Left renal pelvis (tissue), 4 donors: ENCODE measurements at places on chromosomes 2 and 18.

GRCh38 chr2:86284987-86285386 is 52.4 kb downstream of the REEP1 start:
- DNase-seq = no peak

DNA sequence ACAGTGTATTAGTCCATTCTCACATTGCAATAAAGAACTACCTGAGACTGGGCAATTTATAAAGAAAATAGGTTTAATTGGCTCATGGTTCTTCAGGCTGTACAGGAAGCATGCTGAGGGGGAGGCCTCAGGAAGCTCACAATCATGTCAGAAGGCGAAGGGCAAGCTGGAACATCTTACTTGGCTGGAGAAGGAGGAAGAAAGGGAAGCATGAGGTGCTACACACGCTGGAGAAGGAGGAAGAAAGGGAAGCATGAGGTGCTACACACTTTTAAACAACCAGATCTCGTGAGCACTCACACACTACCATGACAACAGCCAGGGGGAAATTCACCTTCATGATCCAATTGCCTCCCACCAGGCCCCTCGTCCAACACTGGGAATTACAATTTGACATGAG is 95.3 kb upstream of the FAM110C start:
- no peak for DNase-seq

DNA sequence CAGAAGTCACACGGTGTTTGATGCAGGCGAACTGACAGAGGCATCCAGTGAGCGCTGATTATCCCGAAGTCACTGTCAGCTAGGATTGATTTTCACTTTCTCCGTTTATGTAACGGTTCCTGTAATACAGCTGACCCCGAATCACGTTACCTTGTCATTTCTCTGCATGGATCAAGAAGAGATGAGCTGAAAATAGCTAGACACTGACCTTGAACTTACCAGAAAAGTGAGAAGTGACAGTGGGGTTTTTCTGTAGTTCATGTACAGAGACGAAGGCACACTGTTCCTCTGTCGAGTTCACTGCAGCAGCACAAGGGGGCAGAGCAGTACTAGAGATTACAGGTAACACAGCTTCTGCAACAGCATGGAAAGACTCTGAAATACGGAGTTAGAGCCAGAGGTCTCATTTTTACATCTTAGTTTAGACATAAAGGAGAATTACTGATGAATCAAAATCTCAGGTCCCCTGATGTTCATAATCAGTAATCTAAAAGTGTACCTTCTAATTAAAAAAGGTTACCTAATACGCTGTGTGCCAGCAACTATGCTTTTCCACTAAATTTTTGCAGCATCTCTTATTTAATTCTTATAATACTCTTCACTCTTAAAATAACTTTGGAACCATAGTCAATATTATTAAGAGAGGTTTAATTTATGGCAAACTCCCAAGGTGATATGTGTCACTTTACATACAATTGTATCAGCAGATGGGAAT is 33.1 kb downstream of the ARHGAP15 start:
- DNase-seq = peak; percentile 25

- no peak for DNase-seq
Observed at GRCh38 chr2:235563056-235563910, 69.4 kb downstream of the AGAP1 start.

DNA sequence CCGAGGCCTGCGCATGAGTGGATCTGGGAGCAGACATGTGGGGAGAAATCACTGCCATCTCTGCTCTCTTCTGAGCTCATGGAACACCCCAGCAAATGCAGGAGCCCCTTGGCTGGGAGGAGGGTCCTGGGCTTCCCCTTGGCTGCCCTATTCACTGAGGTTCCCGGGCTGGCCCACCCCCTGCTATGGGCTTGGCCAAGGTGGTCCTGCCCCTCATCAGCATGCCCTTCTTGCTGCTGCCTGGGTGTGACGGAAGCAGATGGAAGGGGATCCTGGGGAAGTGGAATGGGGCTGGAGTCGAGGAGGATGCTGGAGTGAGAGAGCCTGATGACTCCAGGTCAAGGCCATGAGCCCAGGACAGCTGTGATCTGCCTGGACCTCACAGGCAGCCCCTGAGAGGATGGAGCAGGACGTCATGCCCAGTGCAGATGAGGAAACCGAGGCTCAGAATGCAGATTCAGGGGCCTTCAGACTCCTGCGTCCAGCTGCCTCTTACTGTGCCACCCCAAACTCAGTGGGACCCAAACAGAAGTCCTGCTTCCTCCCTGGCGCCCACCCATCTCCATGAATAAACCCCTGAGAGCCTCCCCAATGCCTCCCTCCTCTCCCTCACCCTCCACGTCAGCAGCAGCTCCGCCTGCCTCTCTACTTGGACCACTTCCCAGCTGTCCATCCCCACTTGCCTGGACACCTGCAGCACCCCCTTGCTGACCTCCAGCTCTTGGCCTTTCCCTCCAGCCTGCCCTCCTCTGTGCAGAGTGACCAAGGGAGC is 4.0 kb downstream of the SNED1 start:
- no peak for DNase-seq

DNA sequence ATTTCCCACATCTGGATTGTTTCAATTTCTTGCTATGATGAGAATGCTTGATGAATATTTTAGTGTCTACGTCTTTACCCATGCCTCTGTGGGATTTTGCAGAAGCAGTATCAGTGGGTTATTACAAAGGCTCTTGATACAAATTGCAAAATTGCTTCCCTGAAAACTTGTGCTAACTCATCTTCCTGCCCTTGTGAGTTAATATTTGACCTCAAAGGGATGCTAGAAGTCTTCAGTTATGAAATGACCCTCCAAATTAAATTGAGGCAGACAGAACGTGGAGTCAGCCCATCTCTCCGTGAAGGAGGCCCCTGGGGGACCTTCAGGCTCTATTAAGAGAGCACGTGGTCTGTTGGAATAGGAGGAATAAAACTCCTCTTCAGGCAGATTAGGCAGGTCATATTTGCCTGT is 239.2 kb upstream of the HS6ST1 start:
- DNase-seq = no peak

DNA sequence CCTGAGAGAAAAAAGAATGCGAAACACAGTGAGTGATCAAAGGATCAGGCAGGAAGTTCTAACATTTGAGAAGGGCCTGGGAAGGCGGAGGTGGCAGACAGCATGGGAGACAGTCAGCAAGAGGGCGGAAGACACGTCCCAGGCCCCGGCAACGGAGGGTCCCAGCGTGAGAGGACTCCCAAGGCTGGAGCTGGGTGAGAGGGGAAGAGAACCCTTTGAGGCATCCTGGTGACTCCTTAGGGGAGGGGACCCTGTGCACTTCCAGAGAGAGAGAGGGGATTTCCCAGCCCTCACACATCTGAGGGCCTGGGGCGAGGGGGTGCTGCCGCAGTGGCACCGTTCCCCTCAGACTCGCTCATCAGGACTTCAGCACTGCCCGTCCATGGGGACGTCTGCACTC is 133.4 kb downstream of the RTP5 start:
- DNase-seq = no peak

GRCh38 chr2:62398356-62398755 is 107.6 kb downstream of the TMEM17 start:
- DNase-seq = no peak

DNA sequence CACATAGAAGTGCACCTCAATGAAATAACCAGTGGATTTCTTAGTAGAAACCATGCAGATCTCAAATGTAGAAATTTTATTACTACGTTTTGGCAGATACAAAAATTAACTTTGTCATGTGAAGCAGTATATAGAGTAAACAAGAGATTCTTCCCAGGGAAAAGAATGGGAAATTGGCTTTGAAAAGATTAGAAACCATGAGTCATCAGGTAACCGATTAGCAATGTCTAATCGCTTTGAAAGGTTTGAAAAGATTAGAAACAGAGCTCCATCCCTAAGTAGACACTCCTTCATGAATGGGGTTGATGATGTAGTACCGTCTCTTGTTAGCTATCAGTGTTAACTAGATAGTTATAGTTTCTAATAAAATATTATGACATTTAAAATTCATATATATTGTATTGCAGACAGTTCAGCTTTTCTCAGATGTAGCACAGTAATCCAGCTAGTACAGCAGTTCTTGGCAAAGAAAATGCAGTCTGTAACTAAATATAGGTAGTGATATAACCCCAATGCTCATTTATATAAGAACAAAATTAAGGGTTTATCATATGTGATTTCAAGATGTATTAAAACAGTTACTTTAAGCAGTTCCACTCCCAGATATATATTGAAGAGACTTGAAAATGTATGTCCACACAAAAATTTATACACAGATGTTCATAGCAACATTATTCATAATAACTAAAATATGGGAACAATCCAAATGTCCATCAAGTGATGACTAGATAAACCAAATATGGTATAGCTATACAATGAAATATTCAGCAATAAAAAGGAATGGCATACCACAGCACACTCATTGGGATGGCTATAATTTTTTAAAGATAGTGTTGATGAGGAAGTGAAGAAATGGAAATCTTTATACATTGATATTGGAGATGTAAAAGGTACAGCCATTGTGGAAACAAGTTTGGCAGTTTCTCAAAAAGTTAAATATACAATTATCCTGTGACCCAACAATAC is 113.9 kb downstream of the PTPN4 start:
- no peak for DNase-seq

DNA sequence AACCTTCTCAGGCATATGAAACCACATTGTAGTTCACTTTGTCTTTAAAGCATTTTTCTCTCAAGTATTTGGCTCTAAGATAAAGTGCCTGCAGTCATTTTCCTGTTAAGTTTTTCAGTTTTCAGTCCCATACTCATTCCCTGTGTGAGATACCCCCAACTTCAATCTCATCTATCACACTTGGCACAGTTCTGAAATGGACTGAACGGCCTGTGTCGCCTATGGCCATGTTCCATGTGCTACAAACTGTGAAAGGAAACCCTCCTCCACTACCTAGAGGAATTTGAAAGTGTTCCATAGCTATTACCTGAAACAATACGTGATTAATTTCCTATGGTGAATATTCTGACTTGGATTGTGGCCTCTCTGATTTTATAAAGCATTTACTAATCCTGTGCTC is 319.1 kb downstream of the CTNNA2 start:
- DNase-seq = no peak

DNA sequence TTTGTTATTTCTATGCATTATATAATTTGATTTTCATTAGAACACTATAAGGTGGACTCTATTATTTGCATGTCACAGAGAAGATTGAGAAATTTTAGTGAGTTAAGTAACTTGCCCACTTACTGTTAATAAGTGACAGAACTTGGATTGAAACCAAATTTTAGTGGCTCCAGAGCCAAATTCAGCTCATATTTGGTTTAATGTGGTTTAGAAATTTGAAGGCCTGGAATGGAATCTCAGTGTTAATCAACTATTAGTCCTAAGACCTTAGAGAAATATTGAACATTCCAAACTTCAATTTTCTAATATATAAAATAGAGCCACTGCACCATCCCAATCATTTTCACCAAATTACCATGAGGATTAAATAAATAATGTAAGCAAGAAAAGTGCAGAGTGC is 281.6 kb downstream of the ZNF385B start:
- no peak for DNase-seq

DNA sequence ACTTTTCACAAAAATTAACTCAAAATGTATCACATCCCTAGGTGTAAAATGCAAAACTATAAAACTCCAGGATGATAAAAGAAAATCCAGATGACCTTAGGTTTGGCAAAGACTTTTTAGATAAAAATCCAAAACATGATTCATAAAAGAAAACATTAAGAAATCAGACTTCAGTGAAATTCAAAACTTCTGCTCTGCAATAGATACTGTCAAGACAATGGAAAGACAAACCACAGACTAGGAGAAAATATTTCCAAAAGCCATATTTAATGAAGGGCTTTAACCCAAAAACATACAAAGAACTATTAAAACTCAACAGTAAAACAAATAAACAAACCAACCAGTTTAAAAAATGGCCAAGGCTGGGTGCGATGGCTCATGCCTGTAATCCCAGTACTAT is 173.6 kb upstream of the SPOPL start:
- DNase-seq = no peak

- no peak for DNase-seq
Observed at GRCh38 chr2:197657562-197657961, 17.8 kb downstream of the RFTN2 start.

DNA sequence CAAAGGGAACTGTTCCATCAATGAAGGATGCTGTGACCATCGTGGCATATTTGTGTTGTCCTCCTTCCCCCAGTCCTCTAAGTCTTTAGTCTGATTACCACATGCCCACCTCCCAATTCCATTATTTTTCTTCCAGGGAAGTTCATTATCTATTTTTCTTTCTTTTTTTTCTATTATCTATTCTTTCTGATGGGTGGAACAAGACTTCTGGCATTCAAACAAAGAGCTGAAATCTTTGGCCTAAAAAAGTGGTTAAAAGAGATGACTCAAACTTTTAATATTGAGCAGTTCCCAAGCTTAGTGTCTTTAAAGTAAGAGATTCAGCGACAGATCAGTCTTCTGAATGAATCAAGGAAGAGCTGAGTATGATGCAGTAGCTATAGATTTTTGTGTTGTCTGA is 66.6 kb downstream of the DIS3L2 start:
- no peak for DNase-seq

GRCh38 chr2:88724643-88725332 is 33.3 kb downstream of the RPIA start:
- DNase-seq = no peak

DNA sequence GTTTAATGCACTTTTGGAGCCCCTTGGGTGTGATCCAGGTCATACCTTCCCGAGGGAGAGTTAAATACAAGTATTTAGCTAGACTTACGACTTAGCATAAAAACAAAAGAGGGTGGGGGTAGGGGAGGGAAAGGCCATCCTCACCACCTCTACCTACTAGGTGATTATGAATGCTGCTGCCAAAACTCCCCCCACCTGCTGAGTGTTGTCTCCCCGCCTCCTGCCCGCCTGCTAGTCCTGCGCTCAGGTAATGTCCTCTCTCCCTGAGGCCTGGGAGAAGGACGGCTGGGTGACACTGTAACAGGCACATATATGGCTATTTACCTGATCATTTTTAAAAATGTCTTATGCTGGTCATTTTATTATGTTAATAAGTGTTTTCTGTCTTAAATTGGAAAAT is 3.0 kb upstream of the NCKAP5 start:
- DNase-seq = no peak

GRCh38 chr2:233402789-233403188 is 48.5 kb downstream of the DGKD start:
- DNase-seq = no peak

- DNase-seq = no peak
Observed at GRCh38 chr2:16248571-16249105, 308.3 kb downstream of the MYCN start.

GRCh38 chr18:5625076-5625475 is 81.3 kb upstream of the EPB41L3 start:
- DNase-seq = no peak
